HT-29 (cell line): ENCODE measurements at places on chromosomes 5 and 9.

GRCh38 chr9:119458068-119458467 is 88.8 kb upstream of the BRINP1 start:
- no peak for DNase-seq

DNA sequence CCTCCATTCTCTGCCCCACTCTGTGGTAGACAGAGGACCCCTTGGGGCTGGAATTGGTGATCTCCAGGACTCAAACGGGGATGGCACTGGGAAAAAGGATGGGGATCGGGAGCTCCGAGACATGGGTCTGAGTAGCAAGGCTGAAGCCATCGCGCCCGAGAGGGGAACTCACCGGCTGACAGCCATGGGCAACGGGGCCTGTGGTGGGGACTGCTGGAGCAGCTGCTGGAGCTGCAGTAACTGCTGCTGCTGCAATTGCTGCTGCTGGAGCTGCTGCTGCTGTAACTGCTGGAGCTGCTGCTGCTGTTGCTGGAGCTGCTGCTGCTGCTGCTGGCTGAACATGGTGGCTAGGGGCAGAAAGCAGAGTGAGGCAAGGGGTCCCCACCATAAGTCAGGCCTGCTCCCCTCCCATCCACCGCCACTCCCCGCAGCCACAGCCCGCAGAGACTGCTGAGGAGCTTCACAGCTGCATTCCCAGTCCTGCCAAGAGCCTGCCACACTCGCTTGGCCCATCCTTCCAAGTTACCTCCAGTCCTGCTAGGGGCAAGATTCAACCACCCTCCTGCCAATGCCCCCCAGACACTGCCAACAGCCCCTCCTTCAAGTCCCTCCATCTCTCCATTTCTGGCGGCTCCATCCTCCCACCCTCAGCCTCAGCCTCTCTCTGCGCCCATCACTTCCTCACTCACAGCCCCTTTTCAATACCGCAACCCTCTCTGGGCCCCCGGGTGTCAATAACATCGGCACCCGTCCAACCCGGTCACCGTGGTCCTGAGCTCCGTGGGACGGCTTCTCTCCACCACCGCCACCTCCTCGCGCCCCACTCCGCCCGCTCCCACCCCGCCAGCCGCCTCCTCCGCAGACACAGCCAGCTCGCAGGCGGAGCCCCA is 611 bp downstream of the CIZ1 start:
- no peak for DNase-seq

- no peak for DNase-seq
Measured at GRCh38 chr9:87179553-87180340, 232.4 kb upstream of the GAS1 start.

GRCh38 chr5:128637031-128637430 is 99.0 kb upstream of the FBN2 start:
- DNase-seq, result no peak

GRCh38 chr9:34628656-34629490 is at the start of gene ARID3C:
Gene ARID3C (minus strand): TSS chr9:34629066. CDS start chr9:34628014, 1,052 bp downstream.
- DNase-seq, result peak; percentile 42

DNA sequence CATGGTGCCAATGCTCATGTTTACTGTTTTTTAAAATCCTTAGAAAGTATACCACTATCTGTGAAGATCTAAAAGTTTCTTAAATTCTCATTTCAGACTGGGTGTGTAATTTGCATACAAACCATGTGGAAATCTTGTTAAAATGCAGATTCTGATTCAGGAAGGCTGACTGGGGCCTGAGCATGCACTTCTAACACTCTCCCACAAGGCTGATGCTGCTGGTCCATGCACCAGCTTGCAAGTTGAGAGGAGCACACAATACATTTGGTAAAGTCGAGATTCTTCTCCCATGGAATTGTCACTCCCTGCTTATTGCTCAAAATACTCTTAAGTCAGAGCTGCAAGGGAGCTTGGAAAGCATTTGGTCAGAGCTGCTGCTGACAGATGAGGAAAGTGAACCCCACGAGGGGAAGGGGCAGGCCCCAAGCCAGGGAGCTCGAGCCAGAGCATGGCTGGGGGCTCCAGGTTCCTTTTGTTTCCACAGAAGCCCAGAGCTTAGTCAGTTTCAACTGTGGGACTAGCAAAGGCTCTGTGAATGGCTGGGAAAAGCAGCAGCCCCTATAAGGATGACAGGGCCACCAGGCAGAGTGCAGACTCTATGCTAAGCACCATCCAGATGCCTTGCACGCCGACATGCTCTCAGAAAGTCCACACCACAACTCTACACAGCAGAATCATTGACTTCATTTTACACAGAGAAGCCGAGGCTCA is 93.5 kb upstream of the HAND1 start:
- no peak for DNase-seq

DNA sequence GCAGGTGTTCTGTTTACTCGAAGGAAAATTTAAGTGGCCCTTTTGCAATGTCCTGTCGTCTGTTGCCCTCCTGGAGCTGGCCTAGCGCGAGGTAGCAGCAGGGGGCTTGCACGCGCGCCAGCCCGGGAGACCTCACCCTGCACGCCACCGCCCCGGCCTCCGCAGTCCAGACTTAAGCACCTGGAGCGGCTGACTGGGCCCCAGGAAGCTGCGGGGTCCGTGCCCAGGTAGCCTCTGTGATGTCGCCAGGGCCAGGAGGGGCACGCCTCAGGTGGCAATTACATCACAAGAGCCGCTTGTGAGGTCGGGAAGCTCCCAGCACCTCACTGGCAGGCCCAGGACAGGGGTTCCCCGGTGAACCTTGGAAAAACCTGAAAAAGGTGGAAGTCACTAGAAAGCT is at the start of gene SAXO1:
Gene SAXO1, minus strand, starts transcription at position 195 of the 400 bp plus-strand sequence. CDS start 301 bp downstream, outside the sequence.
- no peak for DNase-seq

GRCh38 chr9:13140843-13141592 is 138.5 kb downstream of the MPDZ start:
- DNase-seq, result no peak

DNA sequence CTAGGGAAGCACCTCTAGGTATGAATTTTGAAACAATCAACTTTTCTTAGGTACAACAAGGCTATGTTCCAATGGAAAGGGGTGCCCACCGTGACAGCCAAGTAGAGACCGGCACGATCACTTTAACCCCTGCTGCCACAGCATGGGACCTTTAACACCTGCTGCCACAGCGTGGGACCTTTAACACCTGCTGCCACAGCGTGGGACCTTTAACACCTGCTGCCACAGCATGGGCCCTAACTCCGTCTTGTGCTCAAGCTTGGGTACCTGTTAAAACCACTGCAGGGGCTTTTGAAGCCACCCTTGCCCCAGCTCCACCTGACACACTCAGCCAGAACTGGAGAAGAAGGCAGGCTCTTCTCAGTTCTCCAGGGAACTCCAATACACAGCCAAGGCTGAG is 18.2 kb upstream of the MXD3 start:
- DNase-seq, result no peak

DNA sequence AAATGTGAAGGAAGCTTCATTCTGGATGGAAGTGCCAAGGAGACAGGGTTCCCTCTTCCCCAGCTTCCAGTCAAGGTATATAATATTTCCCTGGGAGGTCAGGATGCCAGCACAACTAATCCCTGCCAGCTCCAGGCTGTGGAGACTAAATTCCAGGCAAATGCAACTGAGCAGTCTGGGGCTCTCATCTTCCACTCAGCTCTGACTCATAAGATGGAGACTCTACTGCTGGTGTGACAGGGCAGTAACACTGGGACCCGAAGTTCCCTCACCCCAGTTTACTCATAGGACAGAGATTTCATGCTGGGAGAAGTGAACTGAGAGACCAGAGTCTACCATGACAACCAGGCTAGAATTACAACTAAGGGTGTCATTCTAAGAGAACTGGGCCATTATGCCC is 235.4 kb downstream of the FSTL4 start:
- DNase-seq, result no peak

GRCh38 chr9:95494416-95495371 is 22.1 kb downstream of the PTCH1 start:
- peak; percentile 52 for DNase-seq

DNA sequence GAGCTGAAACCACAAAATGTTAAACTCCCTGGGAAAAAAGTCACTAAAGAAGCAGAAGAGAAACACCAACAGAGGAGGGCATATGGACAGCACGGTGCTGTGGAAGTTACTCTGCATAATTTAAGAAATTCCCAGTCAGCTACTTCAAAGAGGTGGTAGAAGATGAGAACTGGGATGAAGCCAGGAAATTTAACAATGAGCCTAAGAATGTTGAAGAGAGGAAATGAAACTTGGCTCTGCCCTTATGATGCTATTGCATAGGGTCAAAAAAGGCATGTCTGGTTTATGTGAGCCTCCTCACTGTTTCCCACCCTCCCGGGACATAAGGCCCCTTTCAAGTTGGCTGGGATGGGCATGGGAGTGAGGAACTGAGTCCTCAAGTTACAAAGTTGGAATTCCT is 25.4 kb upstream of the SNX18 start:
- DNase-seq, result no peak

DNA sequence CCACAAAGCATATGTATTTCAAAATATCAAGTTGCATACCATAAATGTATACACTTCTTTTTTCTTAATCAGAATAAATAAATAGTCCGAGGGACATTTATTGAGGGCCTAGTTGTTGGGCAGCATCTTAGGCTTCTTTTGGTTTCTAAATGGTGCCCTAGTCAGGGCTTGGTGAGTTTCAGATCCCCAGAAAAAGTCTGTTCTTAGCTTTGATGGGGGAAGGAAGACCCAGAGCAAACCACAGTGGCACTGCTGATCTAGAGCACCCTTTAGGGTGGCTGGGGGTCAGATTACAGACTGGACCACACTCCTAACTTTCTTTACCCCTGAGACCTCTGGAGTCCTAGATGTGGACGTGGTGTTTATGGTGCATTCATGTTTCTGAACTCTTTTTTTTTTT is 97.8 kb downstream of the C9orf152 start:
- DNase-seq, result no peak

DNA sequence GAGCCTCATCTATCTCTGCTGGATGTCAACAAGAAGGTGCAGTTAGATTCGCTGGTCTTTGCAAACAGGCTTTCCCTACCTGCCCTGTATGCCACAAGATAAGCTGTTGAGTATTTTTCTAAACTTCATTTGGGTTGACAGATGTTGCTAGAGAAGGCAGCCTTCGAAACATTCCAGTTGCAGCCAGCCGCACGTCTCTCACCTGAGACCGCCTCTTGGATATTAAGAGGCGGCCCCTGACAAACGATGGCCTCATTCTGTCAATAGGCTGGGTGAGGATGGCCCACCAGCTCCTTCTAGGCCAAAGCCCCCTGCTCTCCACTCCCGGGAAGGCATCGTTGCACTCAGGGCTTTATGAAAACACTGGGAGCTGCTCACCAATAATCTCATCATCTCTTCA is 181.6 kb downstream of the DAB2IP start:
- no peak for DNase-seq

DNA sequence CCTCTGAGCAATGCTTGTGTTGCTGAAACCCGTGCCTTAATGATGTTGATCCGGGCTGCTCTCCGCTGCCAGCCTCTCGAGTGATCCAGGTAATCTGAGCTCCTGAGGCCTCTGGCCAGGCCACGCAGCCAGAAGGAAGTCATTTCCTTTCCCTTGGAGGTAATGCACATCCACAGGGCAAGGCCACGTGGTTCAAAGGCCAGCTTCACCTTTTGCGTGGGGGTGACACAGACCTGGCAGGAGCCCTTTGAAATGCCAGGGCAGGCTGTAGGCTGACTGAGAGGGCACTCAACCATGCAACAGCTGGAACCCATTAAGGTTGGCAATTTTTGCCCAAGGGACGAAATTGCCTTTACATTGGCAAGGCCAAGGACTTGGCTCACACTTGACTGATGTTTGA is 80.4 kb downstream of the LIX1 start:
- DNase-seq, result no peak

DNA sequence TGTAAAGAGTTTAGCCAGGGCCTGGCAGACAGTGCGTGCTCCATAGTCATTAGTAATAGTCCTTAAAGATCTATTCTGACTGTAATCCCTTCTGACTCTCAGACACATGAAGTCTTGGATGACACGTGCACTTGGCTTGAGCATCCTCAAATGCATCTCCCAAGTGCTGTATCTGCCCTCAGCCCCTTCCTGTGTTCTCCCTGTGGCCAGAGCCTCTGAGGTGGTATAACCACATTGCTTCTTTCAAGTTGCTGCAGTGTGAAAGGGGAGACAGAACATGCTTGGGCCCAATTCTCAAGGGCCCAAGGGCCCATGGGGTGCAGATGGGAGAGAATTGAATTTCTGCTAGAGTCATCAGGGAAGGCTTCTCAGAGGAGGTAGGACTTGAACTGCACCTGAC is 30.1 kb upstream of the HAND1 start:
- DNase-seq, result no peak

DNA sequence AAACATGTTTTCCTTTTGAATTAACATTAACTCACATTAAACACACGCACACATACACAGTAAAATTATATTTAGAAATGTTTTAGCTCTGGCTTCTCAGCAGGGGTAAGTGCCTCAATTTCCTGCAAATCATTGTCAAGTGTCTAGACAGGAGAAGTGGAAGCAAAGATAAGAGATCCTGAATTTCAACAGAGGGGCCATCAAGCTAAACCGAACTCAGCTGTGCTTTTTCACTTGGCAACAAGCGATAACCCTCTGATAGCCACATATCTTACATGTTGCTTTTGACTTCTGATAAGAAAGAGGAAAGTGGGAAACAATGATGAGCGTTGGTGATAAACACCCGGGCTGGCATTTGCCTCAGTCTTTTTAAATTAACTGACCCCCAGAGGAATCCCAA is 79.7 kb upstream of the SPDL1 start:
- DNase-seq, result no peak

DNA sequence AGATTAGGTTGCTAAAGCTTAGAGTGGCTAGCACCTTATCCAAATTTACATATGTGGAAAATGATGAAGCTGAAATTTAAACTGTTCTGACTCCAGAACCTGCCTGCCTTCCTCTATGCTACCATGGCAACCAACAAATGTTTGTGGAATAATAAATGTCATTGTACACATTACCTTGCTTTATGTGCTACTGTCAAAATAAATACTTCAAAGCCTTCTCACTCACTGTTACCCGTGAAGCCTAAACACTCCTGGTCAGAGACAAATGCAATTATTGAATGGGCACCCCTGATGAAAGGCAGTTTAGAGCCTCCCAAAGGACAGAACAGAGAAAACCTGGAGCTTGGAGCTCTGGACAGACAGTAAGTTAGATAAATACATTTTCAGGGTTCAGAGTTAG is 158.6 kb downstream of the FAM114A2 start:
- no peak for DNase-seq

GRCh38 chr5:113336975-113337374 is 97.8 kb downstream of the TSSK1B start:
- DNase-seq, result peak; percentile 52

DNA sequence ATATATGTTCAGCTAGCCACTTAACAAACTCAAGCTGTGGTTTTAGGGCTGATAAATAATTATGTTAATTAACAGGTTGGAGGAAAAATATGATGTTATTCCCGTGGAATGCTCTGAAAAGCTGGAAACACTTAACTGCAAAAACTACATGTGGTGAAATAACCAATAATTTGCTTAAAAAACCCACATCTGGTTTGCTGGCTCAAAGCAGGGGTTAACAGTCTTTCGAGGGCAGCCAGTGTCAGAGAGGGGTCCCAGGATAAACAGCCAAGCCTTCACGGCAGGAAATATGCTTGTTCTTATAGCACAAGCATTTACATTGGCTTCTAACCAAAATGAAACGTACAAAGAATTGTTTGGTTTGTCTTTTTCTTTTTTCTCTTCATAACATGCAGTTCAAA is 254.0 kb upstream of the GAS1 start:
- DNase-seq, result no peak

- no peak for DNase-seq
Measured at GRCh38 chr5:107456281-107456715, 214.4 kb downstream of the EFNA5 start.
